ENCODE measurements at places on chromosomes 5 and 9.

GRCh38 chr5:16459451-16459850 lies 6.1 kb downstream of the ZNF622 start:
- DNase-seq, result no peak

DNA sequence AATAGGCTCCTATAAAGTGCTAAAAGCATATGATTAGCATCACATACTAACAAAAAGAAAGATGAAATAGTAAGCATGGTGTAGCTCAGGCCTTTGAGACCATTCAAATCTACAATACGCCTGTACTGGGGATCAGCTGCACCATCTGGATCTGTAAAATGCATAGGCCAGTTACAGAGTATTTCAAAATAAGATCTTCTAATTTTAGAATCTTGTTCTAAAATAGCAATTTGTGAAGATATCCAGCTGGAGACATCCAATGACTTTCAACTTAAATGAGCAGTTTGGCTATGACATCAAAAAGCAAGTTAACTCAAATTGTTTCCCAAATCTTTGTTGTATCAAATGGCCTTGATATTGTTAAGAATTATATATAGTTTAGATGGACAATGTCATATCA lies 386.3 kb downstream of the MRPS30 start:
- no peak for DNase-seq

- no peak for DNase-seq
These were observed 500.4 kb downstream of the IRX1 start for GRCh38 chr5:4095918-4096630.

GRCh38 chr9:4760122-4760521 lies 19.1 kb upstream of the AK3 start:
- DNase-seq, result no peak

GRCh38 chr9:104092875-104093600 lies 1.1 kb upstream of the SMC2 start:
- DNase-seq, result peak; percentile 19

DNA sequence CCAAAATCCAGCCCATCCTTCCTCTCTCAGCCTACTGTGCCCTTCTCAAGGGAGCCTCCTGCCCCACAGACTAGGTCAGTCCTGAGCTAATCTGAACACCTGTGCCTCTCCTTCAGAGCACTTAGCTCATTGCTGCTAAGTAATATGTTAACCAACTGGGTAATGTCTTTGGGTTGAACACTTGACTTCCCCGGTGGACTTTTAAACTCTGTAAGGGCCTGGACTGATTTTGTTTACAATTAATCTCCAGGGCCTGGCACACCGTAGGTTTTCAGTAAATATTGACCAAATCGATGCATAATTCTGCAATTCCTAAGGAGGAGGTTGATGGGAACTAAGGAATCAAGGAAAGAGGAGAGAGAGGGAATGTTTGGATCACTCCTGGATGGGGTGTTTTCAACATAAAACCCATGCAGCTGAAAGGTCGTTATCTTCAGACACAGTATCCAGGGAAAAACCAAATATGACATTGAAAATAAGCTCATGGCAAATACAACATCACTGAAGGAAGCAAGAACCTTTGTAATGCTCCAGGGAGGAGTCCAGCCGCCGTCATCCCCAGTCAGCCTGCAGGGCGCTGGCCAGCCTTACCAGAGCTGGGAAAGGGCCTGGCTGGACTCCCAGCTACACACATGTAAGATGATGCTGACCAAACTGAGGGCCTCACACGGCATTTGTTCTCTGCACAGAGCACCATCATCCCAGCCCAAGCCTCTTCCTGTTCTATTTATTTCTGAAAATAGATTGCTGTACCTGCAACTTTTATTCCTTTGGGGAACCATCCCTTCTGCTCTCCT lies 166.3 kb downstream of the C5orf15 start:
- peak; percentile 13 for DNase-seq

DNA sequence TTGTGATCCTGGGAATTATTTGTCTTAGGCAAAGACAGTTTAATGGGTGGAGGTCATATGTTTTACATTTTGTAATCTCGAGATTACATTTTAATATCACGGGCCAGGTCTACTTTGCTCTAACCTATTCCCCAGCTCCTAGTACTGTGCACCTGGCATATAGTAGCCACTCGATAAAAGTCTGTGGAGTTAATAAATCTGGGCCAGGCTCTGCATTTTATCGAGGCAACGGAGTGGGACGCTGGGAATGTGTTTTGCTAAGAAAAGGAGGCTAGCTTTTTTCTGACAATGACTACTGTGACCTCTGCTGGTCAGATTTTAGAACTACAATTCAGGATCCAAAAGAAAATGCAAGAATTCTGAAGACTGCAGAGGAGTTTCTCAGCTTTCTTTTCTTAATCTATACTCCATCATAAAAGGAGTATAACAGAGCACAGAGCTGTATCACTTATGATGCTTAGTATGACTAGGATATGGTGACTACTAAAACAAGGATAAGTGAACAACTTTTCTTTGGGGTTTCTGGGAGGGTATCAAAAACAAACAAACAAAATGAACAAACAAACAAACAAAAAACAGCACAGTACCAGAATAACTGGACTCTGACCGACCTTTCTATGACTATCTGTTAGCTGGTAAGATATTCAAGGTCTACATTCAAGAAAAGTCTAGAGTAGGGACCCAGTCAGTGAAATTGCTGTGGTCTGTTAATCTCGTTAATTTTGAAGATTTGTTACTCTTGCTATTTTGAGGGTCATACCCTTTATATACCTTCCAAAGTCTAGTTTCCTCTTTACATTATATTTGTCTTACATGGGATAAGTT lies 46.1 kb upstream of the CER1 start:
- DNase-seq, result peak; percentile 71

DNA sequence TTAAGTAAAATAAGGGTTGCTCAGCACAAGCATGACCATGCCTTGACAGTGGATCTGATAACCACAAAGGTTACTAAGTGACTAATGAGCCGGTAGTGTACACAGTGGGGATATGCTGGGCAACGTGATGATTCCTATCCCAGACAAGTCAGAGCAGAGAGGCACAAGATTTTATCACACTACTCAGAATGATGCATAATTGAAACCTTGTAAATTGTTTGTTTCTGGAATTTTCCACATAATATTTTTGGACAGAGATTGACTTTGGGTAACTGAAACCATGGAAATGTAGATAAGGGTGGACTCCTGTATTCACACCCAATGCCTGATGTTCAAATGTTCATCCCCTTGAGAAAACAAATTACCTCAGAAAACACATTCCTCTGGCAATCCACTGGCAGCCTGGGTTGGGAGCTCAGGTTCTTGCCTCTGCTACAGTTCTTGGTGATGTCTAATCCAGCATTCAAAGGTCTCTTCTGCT lies 16.2 kb upstream of the ERAP1 start:
- no peak for DNase-seq

- DNase-seq, result no peak
These were observed 175.6 kb downstream of the IRX2 start for GRCh38 chr5:2575871-2576270.

- DNase-seq, result no peak
These were observed 180.5 kb downstream of the CEMIP2 start for GRCh38 chr9:71587576-71588362.

- no peak for DNase-seq
These were observed 80.8 kb downstream of the TLE4 start for GRCh38 chr9:79652598-79652997.

DNA sequence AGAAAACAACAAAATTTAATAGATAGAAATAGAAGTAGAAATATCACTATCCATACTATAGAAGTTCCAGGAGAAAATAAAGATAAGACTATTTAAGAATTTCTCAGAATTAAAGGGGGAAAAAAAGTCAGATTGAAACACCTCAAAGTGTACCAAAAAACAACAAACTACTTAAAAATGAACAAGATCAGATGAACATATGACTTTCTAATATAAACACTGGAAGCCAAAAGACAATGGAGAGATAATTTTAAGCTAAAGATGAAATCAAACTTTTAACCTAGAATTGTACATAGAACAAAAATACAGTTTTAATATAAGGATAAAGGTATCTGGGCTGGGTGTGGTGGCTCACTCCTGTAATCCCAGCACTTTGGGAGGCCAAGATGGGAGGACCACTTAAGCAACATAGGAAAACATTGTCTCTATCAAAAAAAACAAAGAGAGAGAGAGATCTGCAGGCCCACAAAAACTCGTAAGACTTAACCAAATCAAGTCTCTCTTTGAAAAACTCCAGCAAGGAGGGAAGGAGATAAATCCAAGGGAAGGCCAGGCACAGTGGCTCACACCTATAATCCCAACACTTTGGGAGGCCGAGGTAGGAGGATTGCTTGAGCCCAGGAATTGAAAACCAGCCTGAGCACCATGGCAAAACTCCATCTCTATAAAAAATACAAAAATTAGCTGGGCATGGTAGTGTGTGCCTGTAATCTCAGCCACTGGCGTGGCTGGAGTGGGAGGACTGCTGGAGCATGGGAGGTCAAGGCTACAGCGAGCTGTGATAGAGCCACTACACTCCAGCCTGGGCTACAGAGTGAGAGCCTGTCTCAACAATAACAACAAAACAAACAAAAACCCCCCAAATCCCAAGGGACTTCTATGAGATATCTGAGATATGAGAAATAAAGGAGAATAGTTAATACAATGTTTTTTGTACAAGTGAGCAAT lies 32.4 kb downstream of the ABHD17B start:
- DNase-seq, result no peak

- DNase-seq, result no peak
These were observed 63.4 kb upstream of the ENTREP1 start for GRCh38 chr9:69261636-69262035.

DNA sequence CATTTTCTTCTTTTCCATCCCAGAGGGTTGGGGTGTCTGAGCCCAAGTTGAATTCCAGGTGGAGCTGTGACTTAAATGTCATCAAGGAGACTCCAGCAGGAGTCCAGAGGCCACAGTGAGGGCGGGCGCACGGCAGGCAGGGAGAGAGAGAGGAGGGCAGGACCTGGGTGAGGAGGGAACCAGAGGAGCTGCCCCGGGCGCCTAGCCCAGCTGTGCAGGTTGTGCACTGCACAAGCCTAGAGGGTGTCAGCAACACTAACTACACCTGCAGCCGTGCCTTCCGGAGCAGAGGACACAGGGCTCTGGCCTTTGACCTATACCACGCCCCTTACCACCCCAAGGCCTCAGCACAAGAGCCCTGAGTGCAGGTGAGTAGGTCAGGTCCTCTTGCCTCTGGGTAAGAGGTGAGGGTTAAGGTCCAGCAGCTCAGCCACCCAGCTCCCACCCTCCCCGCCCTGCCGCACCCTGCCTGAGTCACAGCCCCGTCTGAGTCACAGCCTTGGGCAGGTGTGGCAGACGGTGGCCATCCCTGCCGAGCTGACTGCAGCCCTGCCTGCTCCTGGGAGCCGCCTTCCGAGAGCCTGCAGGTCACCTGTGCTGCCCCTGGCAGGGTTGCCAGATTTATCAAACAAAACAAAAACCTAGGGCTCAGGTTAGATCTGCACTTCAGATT lies 6.4 kb upstream of the AGPAT2 start:
- no peak for DNase-seq

- no peak for DNase-seq
These were observed 391.0 kb downstream of the ICE1 start for GRCh38 chr5:5813441-5813840.

GRCh38 chr5:78062645-78063044 lies 231.9 kb downstream of the AP3B1 start:
- DNase-seq, result no peak

- no peak for DNase-seq
These were observed 566.2 kb downstream of the BNC2 start for GRCh38 chr9:16304301-16304700.

DNA sequence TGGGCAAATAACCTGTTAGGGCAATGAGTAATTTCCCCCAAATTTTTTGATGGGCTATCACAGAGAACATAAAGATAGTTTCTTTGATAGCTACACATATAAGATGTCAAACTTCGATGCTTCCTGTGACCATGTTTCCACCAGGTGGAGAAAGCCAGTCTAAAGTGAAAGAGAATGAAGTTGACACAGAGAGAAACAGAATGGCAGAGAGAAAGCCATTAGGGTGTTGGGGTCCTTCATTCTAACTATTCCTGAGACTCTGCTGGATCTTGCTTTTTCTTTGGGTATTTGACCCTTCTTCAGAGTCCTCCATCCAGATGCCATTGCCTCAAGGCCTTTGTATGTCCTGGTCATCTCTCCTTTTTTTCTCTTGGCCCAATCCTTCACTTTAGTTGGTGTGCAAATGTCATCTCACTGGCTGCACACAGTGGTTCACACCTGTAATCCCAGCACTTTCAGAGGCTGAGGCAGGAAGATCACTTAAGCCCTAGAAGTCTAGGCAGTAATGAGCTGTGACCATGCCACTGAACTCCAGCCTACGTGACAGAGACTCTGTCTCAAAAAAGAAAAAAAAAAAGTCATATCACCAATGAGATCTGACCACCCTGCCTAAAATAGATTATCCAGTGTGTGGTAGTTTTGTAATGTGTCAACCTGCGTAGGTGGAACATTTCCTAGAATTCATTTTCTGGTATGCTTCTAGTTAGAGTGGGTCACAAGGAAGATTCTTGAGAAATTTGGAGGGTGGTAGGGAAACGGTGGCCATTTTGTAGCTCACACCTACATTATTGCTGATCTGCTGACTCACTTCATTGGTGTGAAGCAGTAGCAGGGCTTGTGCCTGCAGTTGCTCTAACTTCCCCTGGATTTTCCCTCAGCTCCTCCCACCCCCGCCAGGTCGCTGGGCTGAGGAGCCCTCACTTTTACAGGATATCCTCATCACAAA lies 20.8 kb upstream of the KIF2A start:
- no peak for DNase-seq

DNA sequence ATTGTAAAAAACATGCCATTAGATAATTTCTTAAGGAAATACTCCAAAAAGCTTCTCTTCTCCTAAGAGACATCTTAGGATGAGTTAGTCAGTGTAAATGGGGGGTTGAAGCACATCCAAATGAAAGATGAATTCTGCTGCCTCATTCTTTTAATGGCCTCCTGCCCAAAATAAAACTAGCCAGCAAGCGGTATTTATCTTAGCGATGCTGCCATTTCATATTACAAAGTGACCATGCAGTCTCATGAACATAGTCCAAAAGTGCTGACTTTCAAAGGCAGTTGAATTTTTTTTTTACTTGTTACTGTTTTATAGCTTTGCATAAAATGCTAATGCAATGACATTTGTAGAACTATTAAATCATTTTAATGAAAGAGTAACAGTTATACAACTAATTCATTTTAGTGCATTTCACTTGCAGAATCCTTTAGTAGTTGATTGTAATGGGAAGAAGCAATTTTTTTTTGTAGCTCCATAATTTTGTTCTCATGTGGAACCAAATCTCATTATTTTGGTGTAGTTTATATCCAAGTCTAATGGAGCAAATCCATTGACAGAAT lies 151.5 kb downstream of the CAVIN4 start:
- no peak for DNase-seq

- no peak for DNase-seq
These were observed 232.3 kb upstream of the PAPPA start for GRCh38 chr9:115921301-115921700.

All from forelimb muscle (tissue), 1 donor.